Activated T-cell treated with anti-CD3 and anti-CD28 coated beads for 4 hours (primary cell): ENCODE measurements at places on chromosomes 1 and 21.

DNA sequence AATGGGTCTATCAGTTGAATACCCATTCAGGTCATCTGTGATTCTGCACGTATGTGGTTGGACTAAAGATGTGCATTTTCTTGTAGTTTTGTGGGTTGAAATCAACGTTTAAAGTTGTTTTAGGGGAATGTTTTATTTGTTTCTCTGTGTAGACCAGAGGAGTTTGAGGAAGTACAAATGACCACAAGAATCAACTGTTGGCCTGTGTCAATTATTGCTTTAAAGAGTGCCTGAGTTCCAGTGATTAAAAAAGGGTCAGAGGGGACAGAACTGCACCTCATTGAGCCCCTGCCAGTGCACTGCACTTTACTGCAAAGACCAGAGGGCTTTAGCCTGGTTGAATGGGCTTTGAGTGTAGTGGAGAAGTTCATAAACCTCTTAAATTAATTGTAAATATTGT, 190.3 kb downstream of the VPS13D start:
- no peak for DNase-seq

- DNase-seq, result no peak
Measured at GRCh38 chr1:177360791-177361190, 190.0 kb downstream of the BRINP2 start.

DNA sequence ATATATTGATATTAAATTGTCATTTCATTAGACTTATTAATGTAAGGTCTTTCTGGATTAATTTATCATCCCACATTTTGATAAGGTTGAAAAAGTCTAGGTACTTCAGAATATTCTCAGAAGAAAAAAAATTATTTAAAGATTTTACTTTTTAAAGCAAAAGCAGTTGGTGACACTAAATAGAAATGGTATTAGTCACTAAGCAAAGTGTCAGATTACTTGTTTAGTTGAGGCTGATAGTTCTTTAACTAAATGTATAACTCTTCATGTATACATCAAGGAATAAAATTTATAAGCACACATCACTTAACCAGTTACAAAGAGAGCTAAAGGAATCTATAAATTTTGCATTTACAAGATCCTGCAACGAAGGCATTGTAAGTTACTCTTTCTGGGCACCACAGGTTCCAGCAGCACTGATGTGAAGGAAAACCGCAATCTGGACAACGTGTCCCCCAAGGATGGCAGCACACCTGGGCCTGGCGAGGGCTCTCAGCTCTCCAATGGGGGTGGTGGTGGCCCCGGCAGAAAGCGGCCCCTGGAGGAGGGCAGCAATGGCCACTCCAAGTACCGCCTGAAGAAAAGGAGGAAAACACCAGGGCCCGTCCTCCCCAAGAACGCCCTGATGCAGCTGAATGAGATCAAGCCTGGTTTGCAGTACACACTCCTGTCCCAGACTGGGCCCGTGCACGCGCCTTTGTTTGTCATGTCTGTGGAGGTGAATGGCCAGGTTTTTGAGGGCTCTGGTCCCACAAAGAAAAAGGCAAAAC, 101.1 kb downstream of the ADARB1 start:
- no peak for DNase-seq

DNA sequence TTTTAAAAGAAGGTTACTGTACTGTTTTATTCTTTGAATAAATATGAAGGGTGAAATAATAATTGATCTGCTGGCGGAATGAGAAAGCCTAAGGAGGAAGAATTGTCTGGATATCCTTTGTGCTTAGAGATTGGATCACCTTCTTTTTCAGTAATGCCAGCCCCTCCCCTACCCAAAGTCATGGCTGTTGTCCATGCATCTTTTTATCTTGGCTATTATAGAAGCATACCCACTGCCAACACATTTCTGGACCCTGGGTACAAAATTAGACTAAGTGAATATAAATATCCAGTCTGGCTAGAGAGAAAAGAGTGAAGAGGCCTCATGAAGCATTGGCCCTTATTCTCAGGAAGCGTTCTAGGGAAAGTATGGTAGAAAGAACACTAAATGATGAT, 28.1 kb downstream of the AK4 start:
- no peak for DNase-seq

- DNase-seq, result no peak
Measured at GRCh38 chr1:229875086-229875485, 192.0 kb upstream of the GALNT2 start.

DNA sequence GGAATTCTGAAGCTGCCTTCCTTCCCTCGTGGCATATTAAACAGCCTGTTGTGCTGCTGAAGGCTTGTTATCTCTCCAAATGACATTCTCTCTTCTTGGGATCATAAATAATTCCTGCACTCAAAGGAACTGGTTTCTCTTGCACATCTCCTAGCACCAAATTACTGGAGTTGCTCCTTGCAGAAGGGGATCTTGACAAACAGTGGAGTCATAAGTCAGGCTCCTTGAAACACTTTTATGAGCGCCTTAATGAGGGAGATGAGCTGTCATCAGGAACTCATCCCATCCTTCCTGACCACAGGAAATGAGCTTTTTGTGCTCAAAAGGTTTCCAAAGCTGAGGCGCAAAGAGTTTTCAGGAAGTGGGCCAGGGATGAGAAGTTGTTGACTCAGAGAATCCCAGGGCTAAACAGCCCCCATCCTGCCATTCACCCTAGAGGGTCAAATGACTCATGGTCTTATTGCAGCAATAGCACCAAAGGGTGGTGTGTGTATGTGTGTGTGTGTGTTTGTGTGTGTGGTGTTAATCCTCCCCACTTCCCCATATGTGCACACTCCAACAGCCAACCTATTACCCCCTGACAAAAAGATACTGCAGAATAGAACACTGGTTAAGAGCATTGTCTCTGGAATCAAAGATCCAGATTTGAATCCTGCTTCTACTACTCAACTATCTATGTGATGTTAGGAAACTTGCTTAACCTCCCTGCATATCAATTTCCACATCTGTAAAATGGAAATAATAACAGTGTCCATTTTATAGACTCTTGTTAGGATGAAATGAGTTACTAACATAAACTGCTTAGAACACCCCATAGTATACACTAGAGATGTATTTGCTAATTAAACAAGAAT, 2.8 kb upstream of the PHC2 start:
- DNase-seq, result no peak
